Skin of body (tissue), 3 donors: ENCODE measurements at places on chromosomes 6 and 20.
A peak's percentile ranks its signal among the peaks of the same experiment; 100 is the strongest.

DNA sequence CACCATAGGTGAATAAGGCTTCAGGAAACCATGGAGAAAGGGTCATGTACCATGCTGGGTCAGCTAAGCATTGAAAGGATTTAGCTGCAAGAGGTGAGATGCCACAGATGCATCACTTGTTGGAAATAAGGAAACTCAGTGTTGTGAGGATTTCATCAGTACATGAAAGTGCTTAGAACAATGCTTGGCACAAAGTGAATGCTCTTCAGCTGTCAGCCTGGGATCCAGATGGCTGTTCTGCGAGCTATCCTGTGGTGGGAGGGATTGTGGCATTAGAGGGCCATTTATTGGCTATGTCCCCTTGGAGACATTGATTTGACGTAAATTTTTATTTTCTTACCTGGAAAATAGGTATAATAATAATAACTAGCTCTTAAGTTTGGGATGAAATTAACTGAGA, 53.0 kb downstream of the ELOVL2 start:
- DNase-seq, result no peak

DNA sequence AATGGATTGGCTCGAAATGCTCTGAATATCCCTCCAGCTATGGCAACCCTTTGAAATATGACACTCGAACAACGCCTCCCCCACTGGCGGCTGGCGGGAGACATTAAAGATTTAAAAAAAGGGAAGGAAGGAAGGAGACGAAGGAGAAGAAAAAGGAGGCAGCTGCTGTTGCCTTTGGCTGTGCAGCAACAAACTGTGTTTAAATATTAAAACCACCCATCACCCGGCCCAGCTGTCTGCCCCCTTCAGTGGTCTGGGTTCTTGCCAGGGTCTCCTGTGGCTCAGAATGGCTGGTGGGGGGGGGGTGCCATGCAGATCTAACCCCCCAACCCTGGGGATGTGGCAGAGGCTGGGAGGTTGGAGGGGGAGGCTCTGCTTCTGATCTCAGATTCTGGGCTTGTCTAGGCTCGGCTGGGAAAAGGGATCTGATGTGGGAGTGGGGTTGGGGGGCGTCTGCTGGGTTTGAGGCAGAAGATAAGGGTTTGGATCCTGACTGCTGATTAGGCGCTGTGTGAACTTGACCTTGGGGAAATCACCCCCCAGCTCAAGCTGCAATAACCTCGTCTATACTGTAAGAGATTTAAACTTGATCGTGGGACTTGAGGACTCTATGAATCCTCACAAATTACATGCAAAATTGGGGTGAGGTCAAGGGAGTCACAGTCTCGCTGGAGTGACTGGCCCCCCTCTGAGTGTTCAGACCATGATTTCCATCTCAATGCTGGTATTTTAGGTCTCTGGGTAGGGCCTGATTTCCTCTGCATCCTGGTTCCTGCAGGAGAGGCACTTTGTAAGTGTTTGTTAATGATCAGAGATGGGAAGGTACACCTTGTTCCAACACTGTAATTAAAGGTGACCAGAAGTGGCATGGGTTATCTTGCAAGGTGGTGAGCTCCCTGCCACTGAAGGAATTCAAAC, 40.3 kb upstream of the BLCAP start:
- DNase-seq, result no peak

DNA sequence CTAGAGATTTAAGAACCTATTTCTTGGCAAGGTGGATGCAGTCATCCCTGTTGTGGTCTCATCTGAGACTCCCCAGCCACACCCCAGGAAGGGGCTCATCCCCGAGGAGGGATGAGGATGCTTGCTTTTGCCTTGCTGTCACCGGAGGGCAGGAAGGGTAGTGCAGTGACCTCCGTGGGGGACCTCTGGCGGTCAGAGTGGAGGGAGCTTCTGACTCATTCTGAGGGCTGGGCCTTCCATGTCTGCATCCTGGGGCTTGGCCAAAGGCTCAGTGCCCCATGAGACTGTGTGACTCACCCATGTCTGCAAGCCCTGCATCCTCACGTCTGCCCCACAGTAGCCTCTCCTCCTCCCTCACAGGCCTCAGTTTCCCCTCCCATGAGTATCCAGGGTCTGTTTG, 38.7 kb downstream of the UQCC2 start:
- DNase-seq, result peak; percentile 28

DNA sequence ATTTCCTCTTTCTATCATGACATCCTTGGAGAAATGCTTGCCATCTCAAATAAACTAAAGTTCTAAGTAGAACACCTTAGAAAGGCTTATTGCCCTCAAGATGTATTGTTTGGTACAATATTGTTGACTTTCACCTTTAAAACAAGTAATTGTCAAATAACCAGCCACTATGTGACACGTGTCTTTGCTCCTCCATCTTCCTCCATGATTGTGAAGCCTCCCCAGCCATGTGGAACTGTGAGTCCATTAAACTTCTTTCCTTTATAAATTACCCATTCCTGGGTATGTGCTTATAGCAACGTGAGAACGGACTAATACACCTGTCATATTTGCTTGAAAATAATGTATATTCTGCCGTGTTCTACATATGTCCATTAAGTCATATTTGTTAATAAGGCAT, 126.5 kb downstream of the BMP5 start:
- no peak for DNase-seq

GRCh38 chr6:13604546-13605416, 10.4 kb upstream of the NOL7 start:
- no peak for DNase-seq

DNA sequence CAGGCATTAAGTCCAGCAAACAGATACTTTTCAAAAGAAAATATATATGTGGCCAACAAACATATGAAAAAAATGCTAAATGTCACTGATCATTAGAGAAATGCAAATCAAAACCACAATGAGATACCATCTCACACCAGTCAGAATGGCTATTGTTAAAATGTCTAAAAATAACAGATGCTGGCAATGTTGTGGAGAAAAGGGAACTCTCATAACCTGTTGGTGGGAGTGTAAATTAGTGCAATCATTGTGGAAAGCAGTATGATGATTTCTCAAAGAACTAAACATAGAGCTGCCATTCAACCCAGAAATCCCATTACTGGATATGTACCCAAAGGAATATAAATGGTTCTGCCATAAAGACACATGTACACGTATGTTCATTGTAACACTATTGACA, 20.6 kb downstream of the KCNQ5 start:
- no peak for DNase-seq

DNA sequence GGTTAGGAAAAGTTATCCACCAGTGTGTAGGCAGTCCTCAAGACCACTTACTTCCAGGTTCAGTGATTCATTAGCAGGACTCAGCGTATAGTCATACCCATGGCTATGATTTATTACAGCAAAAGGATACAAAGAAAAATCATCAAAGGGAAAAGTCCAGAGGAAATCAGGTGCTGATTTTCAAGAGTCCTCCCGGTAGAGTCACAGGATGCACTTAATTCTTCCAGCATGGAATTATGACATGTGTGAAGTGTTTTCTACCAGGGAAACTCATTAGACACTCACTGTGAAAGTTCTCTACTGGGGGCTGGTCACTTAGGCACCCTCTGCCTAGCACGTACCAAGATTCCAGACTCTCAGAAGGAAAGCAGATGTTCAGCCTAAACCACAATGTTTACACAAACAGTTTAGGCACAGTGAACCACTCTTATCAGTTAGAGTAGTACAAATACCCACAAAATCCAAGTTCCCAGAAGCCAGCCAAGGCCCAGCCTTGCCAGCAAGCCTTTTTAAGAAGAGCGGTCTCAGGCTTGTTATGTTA, 10.2 kb downstream of the WFDC3 start:
- no peak for DNase-seq

DNA sequence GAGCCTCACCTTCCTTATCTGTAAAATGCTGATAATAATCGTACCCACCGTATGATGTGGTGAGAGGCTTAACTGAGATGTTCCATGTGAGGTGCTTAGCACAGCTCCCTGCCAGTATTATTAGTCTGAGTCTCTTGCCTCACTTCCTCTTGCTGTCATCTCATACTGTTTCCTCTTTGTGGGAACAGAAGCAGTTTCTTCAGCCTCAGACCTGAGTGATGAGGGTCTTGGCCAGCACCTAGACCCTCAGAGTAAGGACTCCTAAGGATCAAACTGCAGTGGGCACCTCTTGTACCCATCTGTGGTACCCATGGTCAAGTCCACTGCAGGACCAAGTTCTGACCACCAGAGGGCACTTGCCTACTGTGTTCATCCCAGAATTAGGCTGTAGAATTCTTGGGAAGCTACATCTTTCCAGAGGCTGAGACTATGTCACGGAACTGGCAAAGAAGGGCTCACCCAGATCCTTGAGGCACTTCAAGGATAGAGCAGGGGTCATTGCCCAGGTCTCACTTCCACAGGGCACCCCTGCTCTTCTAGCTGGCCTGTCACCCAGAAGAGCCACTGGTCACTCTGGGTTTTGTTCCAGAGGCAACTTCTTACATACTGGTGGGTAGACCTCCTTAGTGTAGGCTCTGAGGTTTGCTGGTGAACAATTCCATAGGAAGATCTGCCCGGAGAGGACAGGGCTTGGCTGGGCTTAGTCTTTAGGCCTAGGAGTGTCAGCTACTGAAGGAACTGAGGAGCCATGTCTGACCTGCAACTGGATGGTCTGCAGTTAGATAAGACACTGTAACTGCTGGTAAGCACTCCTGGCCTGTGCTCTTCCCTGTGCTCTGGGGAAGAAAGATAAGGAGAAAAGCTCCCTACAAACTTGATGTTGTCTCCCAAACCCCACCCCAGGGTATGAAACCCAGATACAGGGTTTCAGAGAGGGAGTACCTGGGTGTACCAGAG, 20.6 kb upstream of the SGK2 start:
- DNase-seq, result peak; percentile 26

GRCh38 chr20:45968801-45969711, 2.9 kb downstream of the ZNF335 start:
- DNase-seq, result no peak

- peak; percentile 61 for DNase-seq
These were observed 16.1 kb upstream of the ZNF217 start for GRCh38 chr20:53609491-53610445.
